ENCODE measurements at places on chromosomes 3 and 15.

GRCh38 chr3:21894459-21895340 lies 143.7 kb upstream of the ZNF385D start:
- peak; percentile 21 for DNase-seq

- DNase-seq = peak; percentile 42
Observed at GRCh38 chr15:43105077-43105736, 631 bp downstream of the UBR1 start.

DNA sequence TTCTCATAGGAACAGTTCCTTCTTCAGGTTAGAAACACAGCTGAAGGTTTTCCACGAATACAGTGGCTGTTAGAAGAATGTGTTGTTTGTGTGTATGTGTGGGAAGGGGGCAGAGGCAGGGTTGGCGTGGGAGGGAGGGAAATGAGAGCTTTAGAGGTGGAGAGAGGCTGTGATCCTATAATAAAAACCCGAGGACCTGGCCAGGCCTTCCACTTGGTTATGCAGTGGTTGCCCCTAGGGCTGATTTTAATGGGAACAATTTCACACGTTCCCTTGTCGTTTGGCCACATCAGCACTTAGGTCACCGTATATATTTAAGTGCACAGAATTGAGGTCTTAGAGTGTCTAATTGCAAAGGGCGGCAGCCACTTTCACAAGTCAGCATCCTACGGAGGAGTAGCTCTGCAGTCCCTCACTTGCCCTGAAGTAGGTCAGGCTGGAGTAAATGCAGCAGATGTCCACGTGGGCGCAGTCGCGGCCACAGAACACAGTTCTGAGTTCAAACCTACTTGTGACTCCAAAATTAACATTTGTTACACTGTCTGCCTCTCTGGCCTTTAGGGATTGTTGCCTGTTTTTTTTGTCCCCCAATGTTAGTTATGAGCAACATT lies 85.6 kb downstream of the PDCD6IP start:
- peak; percentile 35 for DNase-seq

GRCh38 chr3:18989237-18989795 lies 159.0 kb upstream of the KCNH8 start:
- no peak for DNase-seq

GRCh38 chr15:40911141-40911540 lies 16.9 kb downstream of the VPS18 start:
- DNase-seq = no peak

DNA sequence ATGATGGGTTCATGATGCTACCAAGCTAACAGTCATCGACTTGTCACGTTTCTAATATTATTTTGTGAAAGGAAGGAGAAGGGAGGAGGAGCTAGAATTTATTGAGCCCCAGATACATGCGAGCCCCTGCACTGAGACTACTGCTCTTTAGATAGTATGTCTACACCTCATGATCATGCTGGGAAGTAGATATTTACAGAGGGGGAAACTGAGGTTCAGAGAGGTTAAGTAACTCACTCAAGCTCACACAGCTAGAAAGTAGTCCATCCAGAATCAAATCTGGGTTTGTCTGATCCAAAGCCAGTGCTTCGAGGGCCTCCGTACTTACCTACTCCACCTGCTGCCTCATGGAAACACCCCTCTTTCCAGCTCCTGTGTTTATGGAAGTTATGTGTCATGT lies 38.8 kb upstream of the DLG1 start:
- no peak for DNase-seq

DNA sequence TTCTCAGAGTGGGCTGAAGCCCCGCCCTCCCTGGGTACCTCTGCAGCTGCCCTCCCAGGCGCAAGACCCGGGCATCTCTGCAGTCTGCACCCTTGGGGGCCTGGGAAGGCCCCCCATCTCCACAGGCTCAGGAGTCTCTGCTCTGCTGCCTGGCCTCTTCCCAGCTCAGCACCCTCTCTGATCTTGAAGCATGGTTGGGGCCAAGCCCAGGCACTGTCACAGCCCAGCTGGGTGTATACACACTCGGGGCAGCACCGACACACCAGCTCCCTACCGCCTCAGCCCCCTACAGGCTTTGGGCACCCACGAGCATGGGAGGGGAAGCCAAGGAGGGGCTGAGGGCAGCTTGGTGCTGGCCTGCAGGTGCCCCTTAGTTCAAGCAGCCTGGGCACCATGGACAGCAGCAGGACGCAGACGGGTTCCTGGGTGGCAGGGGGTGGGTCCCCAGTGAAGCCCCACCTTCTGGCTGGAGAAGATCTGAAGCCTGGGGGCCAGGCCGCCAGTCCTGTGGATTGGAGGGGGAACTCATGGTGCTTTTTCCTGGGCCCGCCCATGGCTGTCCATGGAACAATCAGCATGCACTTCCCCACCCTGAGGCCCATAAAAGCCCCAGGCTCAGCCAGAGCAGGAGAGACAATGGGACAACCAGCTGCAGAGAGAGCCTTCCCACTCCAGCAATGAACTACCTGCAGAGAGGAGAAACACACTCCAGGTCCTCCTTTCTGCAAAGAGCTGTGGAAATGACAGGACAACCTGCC lies 170.6 kb downstream of the TJP1 start:
- no peak for DNase-seq

DNA sequence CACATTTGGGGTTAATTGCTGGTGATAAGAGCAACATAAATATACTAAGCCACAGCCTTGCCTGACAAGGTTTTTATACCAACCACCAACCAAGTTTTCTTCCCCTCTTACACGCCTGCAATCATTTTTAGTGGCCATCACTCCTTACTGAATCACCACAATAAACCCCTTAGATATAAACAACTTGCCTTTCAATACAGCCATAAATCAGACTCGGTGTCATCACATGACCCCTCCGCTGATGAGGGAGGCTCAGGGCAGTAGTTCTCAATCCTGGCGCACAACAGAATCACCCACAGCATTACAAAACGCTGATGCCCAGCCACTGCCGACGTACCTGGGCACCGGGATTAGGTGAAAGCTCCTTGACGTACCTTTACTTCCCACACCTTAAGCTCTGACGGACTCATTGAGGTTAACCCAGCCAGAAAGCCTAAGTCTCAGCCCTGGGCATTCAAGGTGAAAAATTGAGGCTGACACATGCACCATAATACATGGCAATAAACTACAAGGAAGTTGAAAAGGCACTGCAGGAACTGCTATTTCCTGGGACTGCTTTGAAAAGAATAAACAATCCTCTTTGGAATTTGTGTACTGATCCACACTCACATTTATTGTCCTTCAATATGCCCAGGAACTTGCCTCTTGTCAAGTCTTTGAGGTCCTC lies 17.1 kb downstream of the ADCY5 start:
- no peak for DNase-seq

DNA sequence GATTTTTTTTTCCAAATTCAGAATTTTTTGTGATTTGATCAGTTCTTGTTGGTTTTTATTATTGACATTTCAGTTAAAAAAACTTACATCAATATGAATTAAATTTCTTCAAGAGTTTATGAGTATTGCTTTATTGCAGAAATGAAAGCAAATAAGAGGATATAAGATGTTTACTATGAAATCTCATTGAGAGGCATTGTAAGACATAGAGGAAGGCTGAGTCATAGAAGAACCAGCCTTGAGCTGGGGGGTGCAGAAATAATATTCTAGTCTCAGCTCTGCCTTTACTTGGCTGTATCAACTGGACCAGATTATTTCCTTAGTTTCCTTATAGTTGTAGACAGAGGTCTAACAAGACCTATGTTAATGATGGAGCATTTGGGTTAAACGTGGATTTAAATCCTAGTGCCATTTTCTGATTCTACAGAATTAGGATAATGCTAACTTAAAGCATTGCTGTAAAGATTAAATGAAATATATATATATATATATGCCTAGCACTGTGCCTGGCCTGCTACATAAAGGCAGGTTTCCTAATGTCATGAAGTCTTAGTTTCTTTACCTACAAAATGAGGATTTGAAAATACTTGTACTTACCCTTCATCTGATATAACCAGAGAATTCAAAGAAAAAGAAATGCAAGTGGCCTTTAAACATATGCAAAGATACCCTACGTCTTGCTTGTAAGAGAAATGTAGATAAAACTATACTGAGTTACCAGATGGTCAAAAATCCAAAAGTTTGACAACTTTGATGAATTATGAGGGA lies 7.3 kb downstream of the FAM98B start:
- DNase-seq = no peak

GRCh38 chr3:33911525-33912322 lies 113.3 kb downstream of the PDCD6IP start:
- DNase-seq = no peak

- DNase-seq = no peak
Observed at GRCh38 chr3:112632596-112632995, 8.3 kb downstream of the CCDC80 start.

- DNase-seq = peak; percentile 36
Observed at GRCh38 chr15:57797568-57798267, 91.2 kb downstream of the POLR2M start.

GRCh38 chr3:156180077-156180476 lies 59.7 kb downstream of the KCNAB1 start:
- no peak for DNase-seq

GRCh38 chr3:196335503-196335948 lies 2.7 kb downstream of the TM4SF19 start:
- DNase-seq = no peak

- no peak for DNase-seq
Observed at GRCh38 chr15:31372635-31373091, 46.0 kb downstream of the KLF13 start.

DNA sequence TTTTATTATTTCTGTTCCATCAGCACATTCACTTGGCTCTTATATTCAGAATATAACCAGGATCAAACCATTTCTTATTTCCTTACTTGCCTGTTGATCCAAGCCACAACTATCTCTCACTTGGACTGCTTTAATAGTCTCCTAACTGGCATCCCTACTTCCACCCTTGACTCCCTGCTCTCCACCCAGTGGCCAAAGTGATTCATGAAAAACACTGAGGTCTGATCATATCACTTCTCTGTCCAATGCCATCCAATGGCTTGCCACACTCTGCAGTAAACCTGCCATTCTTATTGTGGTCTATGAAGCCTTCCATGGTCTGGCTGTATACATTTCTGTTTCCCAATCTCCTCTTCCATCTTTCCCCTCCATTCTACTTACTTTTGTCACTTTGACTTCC lies 576.1 kb downstream of the PDCD6IP start:
- no peak for DNase-seq

DNA sequence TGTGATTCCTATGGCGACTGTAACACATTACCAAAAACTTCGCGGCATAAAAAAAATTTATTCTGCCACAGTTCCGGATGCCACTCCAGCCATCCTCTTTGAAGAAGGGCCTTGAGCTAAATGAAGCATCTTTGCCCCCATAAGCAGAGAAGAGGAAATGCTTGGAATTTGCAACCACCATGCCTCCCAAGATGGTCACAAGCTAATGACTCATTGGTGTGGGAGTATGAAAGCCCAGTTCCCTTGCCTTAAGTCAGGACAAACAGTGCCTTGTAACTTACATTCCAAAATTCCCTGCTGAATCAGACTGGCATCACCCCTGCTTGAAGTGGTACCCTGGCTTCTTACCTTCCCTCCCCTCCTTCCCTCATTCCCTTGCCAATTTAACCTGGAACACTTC lies 1077.4 kb downstream of the EPHA3 start:
- DNase-seq = no peak

DNA sequence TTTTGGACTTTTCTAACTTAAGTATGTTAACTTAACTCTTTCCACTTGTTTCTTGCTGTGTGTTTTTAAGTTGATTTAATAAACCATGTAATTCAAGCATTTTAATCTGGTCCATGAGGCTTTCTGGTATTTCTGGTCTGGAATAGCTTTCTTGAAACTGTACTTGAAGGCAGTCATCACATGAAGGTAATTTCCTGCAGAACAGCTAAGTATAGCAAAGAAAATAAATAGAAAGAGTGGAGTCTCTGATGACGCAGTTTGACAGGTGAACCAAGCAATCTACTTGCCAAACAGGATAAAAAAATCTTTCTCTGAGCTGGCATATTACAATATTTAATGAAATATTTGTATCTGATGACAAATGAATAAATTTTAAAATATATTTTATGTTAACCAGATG lies 74.9 kb downstream of the BTLA start:
- DNase-seq = peak; percentile 68

GRCh38 chr15:68315035-68315434 lies 37.5 kb downstream of the FEM1B start:
- DNase-seq = no peak

GRCh38 chr15:79004336-79004735 lies 59.5 kb upstream of the CTSH start:
- DNase-seq = no peak

DNA sequence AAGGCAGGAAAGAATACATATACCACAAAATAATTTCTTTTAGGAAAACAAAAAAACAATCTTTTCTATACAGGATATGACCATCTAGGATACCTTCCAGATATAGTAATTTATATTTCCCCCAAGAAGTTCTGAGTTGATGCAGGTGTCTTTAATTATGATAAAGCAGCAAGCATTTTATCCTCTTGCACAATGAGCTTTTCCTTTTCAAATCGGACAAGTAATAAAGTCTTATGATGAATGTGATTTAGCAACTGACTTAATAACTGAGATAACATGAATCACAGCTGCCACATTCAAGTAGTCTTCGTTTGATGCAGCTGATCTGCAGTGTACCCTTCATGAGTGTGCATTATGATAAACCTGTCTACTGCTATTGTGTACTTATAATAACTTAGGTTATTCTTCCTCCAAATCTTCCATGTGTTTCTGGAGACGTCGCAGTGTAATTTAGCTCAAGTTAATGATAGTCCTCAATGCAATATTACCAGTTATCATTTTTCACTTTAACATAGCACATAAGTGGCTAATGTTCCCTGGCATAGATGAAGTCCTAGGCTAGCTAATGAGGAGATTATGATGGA lies 260.3 kb upstream of the MRPL3 start:
- no peak for DNase-seq

DNA sequence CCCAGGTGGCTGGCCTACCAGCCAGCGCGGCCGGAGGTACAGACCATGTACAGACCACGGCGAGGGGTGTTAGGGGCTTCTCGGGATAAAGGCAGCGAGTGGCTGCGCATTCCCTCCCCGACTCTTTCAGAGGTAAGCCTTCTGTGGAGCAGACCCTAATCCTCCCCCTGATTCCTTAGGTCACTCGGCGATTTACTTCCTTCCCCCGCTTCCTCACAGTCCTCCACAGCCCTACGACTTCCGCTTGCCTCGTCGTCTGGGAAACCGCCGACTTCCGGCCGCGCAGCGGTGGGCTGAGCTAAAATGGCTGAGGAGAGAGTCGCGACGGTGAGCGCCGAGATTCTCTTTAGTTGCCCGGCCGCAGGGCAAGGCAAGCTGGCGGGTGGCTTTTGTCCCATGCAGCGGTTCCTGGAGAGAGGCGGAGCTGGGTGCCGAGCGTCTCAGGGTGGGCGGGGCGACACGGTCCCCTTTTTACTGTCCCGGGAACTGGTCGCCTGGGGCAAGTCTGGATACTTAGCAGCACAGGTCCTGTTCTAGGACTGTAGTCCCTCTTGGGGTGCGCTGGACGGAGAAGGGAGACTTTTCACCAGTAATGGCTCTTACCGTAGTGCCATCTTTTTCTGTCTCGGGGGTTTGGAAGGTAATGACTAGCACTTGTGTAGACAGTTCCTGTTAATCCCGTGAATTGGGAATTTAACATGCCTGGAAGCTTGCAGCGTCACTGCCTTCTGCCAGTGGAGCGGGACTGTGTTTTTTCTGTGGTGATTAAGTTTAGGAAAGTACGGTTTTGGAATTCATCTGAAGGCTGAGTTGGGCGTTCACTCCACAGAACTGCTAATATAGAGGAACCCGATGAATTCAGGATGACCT lies at the start of the genes BBS4 and HIGD2B:
Gene BBS4 (plus strand): TSS at position 283 of the 870 bp plus-strand sequence. CDS start 21 bp downstream, at position 304.
Gene HIGD2B (minus strand): TSS at position 258 of the 870 bp plus-strand sequence. CDS start 9,808 bp downstream, outside the sequence.
- DNase-seq = peak; percentile 92

- DNase-seq = peak; percentile 47
Observed at GRCh38 chr3:5437783-5438323, 250.3 kb downstream of the EDEM1 start.

Data from MM.1S (cell line).